ENCODE measurements at places on chromosomes 11 and 22. TPM values are rescaled to one million over a fixed set of nuclear protein-coding genes. Genes with fewer than 3 reads are reported as not detected.

The TEAD1 gene
- not detected for total RNA-seq

The RHOD gene
- 0.99 TPM for total RNA-seq

The OSBP2 gene
- 1.3 TPM for total RNA-seq

The RFPL2 gene
- total RNA-seq: 0.69 TPM

The CD82 gene
- total RNA-seq: 28.7 TPM

The OR52B2 gene
- total RNA-seq: not detected

The CRACR2B gene
- total RNA-seq: 0.60 TPM

The OR4X2 gene
- total RNA-seq: not detected

The MMP1 gene
- not detected for total RNA-seq

GRCh38 chr11:134727204-134727603 is 315.2 kb upstream of the B3GAT1 start:
- DNase-seq: no peak

DNA sequence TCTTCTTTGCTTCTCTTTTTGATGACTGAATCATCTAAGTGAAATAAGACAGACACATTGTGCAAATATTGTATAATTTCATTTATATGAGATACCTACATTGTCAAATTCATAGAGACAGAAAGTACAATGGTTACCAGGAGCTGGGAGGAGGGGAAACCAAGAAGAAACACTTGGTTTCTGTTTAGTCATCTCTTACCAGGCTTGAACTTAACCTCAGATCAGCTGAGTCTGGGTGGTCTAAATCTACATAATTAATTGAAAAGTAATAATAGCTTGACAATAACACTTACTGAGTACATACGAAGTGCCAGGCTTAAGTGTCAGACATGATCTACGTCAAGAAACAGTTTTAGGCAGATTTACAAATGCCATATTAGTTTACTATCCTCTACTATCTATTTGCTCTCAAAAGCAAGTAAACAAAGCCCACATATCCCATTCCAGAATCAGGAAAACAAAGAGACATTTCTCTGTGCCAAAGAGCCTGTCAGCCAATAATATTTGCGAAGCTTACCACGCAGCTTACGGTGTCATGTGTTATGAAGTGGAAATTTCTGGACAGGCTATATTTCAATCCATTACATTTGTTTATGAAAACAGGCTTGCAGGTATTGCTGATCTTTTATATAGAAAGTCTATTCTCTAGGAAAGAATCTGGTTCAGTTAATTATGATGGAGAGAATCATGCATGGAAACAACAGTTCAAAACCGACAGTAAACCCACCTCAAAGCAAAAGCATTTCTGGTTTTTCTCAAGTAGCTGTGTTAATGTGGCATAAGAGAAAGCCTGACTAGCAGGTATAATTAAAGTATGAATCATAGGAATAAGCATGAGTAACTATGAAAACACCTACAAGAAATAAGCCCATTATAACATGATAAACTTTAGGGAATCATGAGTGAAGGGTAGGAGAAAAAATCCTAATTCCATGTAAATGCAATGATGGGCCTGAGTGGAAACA is 2.7 kb upstream of the ARHGAP42 start:
- no peak for DNase-seq

GRCh38 chr22:33524511-33525260 is 395.6 kb downstream of the LARGE1 start:
- DNase-seq: no peak

- DNase-seq: no peak
Measured at GRCh38 chr22:43396321-43396933, 15.4 kb upstream of the MPPED1 start.

DNA sequence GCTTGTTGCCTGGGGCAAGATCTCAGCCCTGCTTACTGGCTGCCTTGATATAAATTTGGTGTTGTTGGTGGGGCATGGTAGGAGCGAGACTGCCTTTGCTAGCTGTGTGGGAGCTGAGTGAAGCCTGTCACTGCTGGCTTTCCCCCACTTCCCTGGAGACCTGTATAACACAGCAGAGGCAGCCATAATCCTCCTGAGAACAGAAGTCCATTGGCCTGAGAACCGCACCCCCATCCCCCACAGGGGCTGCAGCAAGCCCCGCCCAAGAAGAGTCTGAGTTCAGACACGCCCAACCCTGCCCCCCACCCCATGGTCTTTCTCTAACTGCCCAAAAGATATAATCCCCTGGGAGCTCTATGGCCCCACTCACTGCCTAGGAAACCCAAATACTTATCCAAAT is 39.2 kb upstream of the ARHGAP42 start:
- no peak for DNase-seq

DNA sequence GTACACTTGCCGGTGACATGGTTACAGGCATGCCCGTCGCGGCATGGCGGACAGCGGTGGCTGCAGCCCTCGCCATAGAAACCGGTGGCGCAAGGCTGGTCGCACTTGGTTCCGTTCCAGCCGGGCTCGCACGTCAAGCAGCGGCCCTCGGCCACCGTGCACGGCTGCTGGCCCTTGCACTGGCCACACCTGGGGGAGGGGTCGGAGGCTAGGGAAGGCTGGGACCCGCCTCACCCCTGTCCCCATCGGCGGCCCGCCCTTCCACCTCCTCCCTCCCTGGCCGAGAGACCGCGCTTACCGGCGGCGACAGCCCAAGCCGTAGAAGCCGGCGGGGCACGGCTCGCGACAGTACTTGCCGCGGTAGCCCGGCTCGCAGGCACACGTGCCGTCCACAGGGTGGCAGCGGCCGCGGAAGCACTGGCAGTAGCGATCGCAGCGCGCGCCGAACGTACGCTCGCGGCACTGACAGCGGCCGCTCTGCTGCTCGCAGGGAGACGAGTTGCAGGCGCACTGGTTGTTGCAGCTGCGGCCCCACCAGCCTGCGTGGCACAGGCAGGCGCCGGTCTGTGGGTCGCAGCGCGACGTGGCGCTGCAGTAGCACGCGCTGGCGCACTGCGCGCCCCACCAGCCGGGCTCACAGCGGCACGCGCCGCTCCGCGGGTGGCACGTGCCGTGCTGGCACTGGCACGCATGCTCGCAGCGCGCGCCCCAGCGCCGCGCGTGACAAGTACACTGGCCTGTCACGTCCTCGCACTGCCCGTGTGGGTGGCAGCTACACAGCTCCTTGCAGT is 6.7 kb downstream of the SCARF2 start:
- DNase-seq: peak; percentile 43

DNA sequence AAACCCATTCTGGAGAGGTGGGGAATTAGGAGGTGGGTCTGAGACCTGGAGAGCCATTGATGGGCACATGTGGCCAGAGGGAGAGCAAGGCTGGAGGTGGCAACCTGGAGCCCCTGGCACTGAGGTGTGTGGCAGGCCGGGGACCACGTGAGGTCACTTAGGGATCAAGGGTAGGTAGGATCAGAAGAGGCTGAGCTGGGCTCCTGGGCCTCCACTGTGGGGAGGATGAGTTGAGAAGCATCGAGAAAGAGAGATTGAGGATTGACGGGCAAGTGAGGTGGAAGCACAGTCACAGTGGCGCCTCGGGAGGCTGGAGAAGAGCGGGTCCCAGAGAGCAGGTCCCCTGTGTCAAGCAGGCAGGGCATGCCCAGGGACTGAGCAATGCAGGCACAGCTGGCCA is 4.1 kb downstream of the GNAZ start:
- no peak for DNase-seq

- DNase-seq: no peak
Measured at GRCh38 chr22:22616636-22617035, 27.8 kb upstream of the GGTLC2 start.

DNA sequence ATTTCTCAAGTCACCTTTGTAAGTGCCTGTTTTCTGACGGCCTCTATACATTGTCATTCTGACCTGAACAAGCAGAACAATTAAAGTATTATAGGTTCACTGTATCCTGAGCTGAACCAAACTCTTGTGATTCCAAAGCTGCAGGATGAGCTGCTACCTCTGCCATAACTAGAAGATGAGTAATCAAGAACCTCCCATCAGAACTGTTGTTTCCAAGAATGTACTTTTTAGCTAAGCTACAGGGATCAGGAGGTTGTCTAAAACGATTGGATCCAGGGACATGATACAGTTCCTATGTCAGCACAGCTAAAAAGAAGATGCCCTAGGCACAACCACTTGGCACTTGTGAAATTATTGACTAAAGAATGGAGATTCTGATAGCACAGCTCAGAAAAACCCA is 288.4 kb upstream of the CCDC90B start:
- no peak for DNase-seq

DNA sequence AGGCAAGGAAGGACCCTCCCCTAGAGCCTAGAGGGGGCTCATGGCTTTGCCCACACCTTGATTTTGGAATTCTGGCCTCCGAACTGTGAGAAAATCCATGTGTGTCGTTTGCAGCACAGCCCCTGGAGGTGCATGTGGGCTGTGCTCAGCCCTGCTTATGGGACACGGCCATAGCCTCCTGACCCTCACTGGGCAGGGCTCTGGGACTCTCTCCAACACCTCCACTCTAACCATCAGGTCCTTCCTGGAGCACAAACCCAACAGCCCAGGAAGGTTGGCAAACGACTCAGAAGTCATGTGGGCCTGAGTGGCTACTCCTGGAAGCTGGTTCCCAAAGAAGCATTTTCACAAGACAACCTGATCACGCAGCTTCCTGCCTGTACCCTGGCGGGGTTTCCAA is 144.1 kb downstream of the CTTN start:
- no peak for DNase-seq

DNA sequence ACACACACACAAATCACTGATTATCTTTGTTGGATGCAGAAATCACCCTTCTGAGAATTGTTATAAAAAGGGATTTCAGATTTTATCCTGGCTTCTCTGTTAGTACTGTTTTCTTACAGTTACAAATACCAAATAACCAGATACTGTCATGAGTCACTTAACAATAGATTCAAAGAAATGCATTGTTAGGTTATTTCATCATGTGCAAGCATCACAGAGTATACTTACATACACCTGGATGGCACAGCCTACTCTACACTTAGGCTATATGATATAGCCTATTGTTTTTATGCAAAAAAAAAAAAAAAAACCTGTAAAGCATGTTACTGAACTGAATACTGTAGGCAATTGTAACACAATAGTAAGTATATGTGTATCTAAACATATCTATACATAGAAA is 319.2 kb upstream of the ARHGAP42 start:
- DNase-seq: no peak

DNA sequence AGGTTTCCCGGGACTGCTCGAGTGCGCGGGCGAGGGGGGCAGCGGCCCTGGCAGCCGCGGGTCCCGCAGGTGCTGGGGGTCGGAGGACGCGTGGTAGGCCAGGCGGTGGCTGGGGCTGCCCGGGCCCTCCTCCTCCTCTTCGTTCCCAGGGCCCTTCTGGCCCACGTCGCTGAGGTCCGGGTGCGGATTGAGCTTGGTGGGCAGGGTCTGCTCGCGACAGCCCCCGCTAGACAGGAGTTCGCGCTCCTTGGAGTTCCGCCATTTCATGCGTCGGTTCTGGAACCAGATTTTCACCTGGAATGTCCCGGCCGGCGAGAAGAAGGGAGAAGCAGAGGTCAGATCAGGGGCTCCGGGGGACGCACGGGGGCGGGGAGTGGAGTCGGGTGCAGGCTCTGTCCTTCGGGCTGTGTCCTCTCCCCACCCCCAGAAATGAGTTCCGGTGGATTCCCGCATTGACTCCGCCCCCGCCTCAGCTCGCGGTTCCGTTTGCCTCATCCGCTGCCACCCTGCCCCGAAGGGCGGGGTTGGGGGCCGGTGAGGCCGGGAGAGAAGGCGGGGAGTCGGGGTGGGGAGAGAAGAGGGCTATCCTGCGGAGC is 3.9 kb downstream of the DBX1 start:
- peak; percentile 41 for DNase-seq
